ENCODE measurements at places on chromosomes 4 and X.

DNA sequence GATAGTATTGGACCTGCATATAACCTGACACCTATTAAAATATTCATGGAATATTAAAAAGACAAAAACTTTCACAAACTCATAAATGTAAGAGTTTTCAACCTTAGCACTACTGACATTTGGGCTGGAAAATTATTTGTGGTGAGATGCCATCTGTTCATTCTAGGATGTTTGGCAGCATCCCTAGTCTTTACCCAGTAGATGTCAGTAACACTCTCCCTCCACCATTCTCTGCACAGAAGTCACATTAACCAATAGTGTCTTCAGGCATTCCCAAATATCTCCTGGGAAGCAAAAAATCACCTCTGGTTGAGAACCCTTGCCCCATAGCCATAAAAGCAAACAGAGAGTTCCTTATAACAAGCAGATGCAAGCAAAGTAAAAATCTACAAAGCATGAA, 41.4 kb upstream of the NDST4 start:
- peak; percentile 62 for DNase-seq

DNA sequence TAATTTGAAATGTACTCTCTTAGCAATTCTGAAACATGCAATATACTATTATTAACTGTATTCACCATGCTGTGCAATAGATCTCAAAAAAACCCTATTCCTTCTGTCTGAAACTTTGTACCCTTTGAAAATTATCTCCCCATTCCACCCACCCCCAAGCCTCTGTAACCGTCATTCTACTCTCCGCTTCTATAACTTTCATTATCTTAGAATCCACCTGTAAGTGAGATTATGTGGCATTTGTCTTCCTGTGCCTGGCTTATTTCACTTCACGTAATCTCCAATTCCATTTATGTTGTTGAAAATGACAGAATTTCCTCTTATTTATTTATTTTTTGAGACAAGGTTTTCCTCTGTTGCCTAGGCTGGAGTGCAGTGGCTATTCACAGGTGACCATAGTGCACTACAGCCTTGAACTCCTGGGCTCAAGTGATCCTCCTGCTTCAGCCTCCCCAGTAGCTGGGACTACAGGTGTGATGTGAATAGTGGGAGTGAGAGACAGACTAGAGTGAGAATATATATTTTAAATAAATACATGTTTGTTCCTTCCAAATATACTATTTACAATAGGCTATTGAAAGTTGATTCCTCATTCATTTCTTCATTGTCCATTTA, 30.5 kb downstream of the VSIG4 start:
- no peak for DNase-seq

DNA sequence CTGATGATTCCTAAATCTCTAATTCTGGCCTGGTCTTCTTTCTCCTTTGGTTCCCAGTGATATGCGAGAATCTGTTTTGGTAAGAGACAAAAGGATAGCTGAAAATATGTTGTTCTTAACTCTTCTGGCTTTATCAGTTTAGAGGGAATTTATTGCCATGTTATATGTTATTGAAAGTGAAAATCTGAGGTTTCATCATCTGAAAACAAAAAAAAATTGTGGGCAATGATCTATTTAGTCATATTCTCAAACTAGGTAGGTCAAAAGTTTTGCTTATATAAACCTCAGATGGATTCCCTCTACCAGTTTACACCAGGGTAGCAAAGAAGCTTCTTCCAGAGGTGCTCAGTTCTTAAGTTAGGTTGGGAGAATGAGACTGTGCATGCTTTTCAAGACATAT, 103.6 kb downstream of the ITM2A start:
- no peak for DNase-seq

GRCh38 chrX:1178580-1179057, 33.8 kb downstream of the CRLF2 start:
- DNase-seq, result no peak

GRCh38 chr4:73836373-73837279, at the start of gene CXCL6:
Gene CXCL6, plus strand, starts transcription at chr4:73836678. Its CDS starts 73 bp downstream, at chr4:73836751.
- peak; percentile 19 for DNase-seq

- peak; percentile 3 for DNase-seq
These were observed 2.3 kb downstream of the SPATA4 start for GRCh38 chr4:176193126-176193525.

Measured in AG08395 (cell line).